ENCODE measurements at places on chromosomes 6 and 20. TPM values are rescaled to one million over a fixed set of nuclear protein-coding genes. Genes with fewer than 3 reads are reported as not detected.

- no peak overlapping the region for H3K27ac ChIP-seq
- H3K4me1 ChIP-seq, result peaks cover 2% of the 10 kb centered on the region
- H3K4me3 ChIP-seq, result no peak overlapping the region
- peaks cover 86% of the 10 kb centered on the region for H3K27me3 ChIP-seq
- no peaks in the 10 kb centered on the region for H3K36me3 ChIP-seq
Measured at GRCh38 chr6:165850434-165851019, 187.5 kb upstream of the PDE10A start.

BPIFB3 gene
- not detected for total RNA-seq

DNA sequence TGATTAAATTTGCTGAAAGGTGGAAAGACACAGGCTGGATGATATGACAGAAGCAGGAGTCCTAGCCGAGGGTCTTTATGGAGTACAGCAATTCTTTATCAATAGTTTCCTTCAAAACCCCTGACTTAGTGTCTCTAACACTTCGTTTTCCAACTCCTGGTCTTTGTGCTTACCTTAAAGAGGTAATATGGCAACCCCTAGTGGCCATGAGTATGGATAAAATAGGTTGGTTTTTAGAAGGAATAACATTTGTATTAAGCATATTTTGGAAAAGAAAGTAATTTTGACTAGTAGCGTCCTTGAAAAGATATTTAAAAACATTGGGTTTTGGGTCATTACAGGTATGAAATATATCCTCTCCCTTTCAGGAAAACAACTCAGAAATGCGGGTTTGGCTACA is 51.9 kb downstream of the VGLL2 start:
- H3K4me1 ChIP-seq, result no peaks in the 10 kb centered on the region
- no peak for DNase-seq
- H3K4me3 ChIP-seq, result no peak overlapping the region

DPM1 gene
- total RNA-seq, result 88.1 TPM

DNA sequence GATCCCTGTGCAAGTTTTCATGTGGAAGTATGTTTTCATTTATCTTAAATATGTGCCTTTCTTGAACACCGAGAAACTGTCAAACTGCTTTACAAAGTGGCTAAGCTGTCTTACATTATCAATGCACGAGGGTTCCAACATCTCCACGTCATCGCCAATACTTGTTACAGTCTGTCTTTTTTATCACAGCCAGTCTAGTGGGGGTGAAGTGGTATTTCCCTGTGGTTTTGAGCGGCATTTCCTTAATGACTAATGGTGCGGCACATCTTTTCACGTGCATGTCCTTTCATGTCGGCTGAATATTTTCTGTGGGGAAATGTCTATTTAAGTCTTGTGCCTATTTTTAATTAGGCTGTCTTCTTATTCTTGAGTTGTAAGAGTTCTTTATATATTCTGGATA is 280.4 kb downstream of the FOXC1 start:
- H3K27ac ChIP-seq, result no peak overlapping the region
- H3K4me1 ChIP-seq, result peaks cover 14% of the 10 kb centered on the region
- peaks cover 26% of the 10 kb centered on the region for H3K36me3 ChIP-seq
- DNase-seq, result peak; percentile 7
- no peaks in the 10 kb centered on the region for H3K27me3 ChIP-seq

- no peaks in the 10 kb centered on the region for H3K27me3 ChIP-seq
- no peaks in the 10 kb centered on the region for H3K36me3 ChIP-seq
- H3K4me3 ChIP-seq, result no peak overlapping the region
- DNase-seq, result no peak
- no peak overlapping the region for H3K27ac ChIP-seq
Measured at GRCh38 chr6:33004940-33005339, 4.5 kb downstream of the HLA-DOA start.

CTSZ gene
- total RNA-seq, result 24.6 TPM

GRCh38 chr6:168333491-168333890 is 13.9 kb upstream of the DACT2 start:
- no peak overlapping the region for H3K4me3 ChIP-seq
- H3K27me3 ChIP-seq, result peaks cover 34% of the 10 kb centered on the region
- H3K27ac ChIP-seq, result no peak overlapping the region
- no peak for DNase-seq
- no peaks in the 10 kb centered on the region for H3K4me1 ChIP-seq

CHRNA4 gene
- not detected for total RNA-seq

- DNase-seq, result no peak
- no peaks in the 10 kb centered on the region for H3K27me3 ChIP-seq
- peaks cover 26% of the 10 kb centered on the region for H3K4me1 ChIP-seq
- H3K27ac ChIP-seq, result peak overlapping the region; percentile 91
- H3K36me3 ChIP-seq, result peaks cover 8% of the 10 kb centered on the region
Measured at GRCh38 chr6:26383624-26384417, 913 bp downstream of the BTN2A2 start.
